ENCODE measurements at places on chromosomes 2 and 18.
A peak's percentile ranks its signal among the peaks of the same experiment; 100 is the strongest.

DNA sequence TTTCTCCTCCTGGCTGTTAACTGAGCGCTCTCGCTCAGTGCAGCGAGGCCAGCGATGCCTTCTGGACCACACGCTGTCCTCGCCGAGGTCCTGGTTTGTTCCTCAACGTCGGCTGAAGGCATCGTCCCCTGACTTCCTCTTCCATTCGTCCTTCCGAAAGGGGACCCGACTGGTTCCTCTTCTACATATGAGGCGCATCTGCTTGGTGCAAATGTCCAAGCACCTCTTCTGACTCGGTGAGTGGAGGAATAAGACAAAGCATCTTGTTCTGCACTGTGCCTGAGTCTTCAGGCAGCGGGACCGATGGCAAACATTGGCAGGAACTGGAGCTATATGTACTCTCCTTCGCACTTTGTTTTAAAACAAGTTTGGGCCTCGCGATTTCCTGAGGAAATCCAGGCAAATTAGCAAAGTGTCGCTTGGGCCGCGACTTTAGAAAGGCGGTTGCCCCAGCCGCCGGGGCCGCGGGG is 621 bp upstream of the KCNS3 start:
- DNase-seq, result peak; percentile 8

- peak; percentile 30 for DNase-seq
Observed at GRCh38 chr2:118032169-118033013, 18.5 kb upstream of the CCDC93 start.

GRCh38 chr18:24799176-24799575 is 338.7 kb downstream of the HRH4 start:
- no peak for DNase-seq

DNA sequence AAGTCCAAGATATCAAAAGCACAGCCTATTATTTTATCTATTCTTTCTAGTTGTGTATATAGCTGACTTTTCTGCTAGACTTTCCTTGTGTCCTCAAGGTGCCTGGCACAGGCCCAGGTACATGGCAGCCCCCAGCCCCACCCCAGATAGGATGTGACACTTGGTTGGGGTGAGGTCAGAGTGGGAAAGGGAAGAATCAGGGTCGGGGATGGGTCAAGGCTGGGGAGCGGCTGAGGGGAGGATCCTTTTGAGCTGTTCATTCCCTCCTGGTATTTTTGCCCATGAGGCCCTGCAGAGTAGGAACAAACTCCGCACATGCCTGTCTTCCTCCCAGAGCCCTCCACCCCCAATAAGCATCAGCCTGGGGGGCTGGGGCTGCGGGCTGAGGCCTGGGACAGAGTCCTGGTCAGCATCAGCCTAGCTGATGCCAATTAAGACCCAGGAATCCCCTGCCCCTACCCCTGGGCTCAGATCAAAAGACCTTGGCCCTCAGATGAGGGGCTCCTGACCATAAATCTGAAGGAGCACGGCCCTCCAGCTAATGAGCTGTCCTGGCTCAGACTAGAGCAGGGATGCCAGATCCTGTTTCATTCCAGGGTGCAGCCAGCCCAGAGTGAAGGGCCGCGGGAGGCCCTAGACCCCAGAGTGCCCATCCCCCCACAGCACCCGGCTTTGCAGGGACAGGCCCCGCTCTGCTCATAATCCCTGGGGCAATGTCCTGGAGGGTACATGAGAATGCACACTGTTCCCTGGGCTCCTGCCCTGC is 85.3 kb downstream of the SDC1 start:
- DNase-seq, result no peak

- no peak for DNase-seq
Observed at GRCh38 chr18:45556222-45556621, 59.1 kb upstream of the SLC14A2 start.

GRCh38 chr2:176769499-176770370 is 442.9 kb upstream of the HNRNPA3 start:
- no peak for DNase-seq

All from NCI-H146 (cell line).